ENCODE measurements at places on chromosomes 4 and X. TPM values are rescaled to one million over a fixed set of nuclear protein-coding genes. Genes with fewer than 3 reads are reported as not detected.

- DNase-seq, result no peak
- H3K27ac ChIP-seq, result no peak overlapping the region
- H3K4me1 ChIP-seq, result no peaks in the 10 kb centered on the region
- H3K4me3 ChIP-seq, result no peak overlapping the region
- H3K27me3 ChIP-seq, result no peaks in the 10 kb centered on the region
Measured at GRCh38 chr4:57548856-57549255, 438.7 kb upstream of the IGFBP7 start.

DNA sequence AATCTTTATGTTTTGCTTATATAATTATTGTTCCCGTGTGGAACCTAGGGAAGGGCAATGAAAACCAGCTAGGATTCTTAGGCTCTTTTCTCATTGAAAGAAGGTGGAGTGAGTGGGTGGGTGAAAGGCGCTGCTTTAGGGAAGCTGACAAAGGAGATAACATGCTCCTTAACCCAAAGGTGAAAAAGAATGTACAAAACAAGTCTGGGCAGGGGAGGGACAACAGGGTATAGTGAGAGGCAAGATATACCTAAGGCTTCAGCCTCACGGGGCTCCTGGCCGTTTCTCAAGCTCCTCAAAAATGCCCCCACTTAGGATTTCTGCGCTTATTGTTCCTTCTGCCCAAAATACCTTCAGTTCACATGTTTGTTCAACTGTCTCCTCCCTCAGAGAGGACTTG is 1.8 kb downstream of the SH2D1A start:
- no peak for DNase-seq
- H3K27me3 ChIP-seq, result no peaks in the 10 kb centered on the region
- no peak overlapping the region for H3K27ac ChIP-seq
- H3K4me1 ChIP-seq, result no peaks in the 10 kb centered on the region

DNA sequence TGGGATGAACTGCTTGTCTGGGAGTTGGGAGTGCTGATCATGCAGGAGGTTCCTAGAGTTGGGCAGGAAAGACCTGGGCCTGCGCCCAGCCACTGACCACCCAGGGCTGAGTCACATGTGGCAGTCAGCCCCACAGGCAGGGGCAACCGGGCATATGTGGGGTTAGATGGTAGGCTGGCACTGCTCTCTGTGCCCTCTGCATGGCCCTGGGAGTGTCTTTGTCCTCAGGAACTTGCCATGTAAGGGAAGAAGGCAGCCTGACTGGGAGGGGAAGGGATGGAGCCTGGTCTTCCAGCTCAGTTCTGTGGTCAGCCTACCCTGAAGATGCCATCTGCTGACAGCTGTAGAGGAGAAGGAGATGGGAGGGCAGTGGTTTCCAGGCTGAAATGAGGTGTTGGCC is 70.2 kb upstream of the EFNB1 start:
- DNase-seq, result no peak
- H3K4me1 ChIP-seq, result no peaks in the 10 kb centered on the region
- no peaks in the 10 kb centered on the region for H3K36me3 ChIP-seq
- H3K27me3 ChIP-seq, result peaks cover 75% of the 10 kb centered on the region

DNA sequence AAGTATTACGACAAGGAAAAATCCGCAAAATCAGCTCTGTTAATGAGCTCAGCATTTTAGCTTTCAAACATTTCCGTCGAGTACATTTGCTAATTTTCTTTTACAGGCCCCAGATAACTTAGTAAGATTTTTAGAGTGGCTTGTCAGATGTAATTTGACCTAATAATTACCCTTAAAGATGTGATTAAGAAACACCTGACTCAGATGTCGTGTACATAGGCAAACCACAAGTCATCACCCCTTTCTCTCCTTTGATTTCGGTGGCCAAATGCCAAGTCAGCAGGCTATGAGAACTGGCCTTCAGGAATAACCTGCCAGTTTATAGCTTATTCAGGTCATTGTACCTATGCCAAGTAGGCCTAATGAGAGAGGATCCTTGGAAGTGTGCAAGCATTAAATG is 369.6 kb downstream of the PCDH7 start:
- no peak overlapping the region for H3K27ac ChIP-seq
- peak; percentile 98 for DNase-seq
- no peaks in the 10 kb centered on the region for H3K36me3 ChIP-seq
- peaks cover 10% of the 10 kb centered on the region for H3K4me1 ChIP-seq

DNA sequence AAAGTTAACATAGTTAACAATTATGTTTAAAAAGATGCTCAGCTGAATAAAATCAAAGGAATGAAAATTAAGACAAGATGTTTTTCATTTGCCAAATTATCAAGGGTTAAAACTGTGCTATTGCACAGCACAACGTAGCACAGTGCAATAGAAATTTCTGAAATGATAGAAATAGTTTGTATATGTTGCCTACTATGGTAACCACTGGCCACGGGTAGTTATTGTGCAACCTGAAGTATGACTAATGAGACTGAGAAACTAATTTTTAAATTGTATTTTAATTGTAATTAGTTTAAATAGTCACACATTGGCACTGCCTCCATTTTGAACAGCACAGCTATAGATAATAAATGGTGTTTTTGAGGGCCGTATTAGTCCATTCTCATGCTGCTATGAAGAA is 343.1 kb upstream of the FAM241A start:
- H3K36me3 ChIP-seq, result no peaks in the 10 kb centered on the region
- DNase-seq, result peak; percentile 34
- no peaks in the 10 kb centered on the region for H3K4me1 ChIP-seq
- H3K27me3 ChIP-seq, result peaks cover 64% of the 10 kb centered on the region
- no peak overlapping the region for H3K27ac ChIP-seq

- peaks cover 13% of the 10 kb centered on the region for H3K4me1 ChIP-seq
- no peak for DNase-seq
- H3K27me3 ChIP-seq, result no peaks in the 10 kb centered on the region
- no peak overlapping the region for H3K27ac ChIP-seq
- H3K4me3 ChIP-seq, result peak overlapping the region; percentile 91
Measured at GRCh38 chrX:49164589-49165360, 2.2 kb downstream of the MAGIX start.

- no peak overlapping the region for H3K4me3 ChIP-seq
- peaks cover 22% of the 10 kb centered on the region for H3K36me3 ChIP-seq
- H3K27me3 ChIP-seq, result no peaks in the 10 kb centered on the region
Measured at GRCh38 chr4:73193155-73193554, 65.4 kb downstream of the ANKRD17 start.

DNA sequence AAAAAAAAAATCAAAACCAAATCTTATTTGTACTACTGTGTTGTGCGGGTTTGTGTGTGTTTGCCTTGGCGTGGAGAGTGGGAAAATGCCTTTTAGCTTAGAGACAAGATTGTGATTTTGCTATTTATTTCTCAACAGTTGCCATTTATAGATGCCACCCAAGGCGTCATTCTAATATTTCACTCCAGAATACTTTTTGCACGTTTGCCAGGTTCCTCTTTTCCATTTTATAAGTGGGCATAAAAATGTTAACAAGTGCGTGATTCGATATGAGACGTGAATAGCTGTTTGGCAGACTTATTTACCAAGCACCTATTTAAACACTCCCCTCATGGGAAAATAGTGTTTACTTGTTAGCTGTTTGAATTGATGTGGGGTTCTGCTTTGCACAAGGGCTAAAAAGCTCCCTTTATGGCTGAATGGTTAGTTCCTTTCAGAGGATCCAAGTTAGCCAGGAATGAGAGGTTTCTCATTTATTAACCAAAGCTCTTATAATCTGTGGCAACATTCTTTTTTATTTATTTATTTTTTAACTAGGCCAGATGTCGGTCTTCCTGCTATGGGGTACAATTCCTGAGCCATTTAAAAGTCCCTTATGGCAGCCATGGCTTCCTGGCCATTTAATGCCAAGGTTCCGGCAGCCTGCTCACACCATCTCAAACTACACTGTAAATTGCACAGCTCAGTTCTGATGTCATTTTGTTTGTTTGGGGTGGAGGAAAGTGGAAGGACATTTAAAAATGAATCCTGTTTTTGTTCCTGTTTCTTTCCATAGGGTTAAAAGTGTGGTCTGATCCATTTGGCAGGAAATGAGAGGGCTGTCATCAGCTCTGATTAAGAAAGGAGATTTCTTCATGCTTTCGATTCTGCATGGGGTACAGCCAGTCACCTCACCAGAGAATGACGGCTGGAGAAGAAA is 14.6 kb downstream of the SMIM20 start:
- H3K4me3 ChIP-seq, result no peak overlapping the region
- no peaks in the 10 kb centered on the region for H3K27me3 ChIP-seq
- H3K27ac ChIP-seq, result no peak overlapping the region
- peaks cover 18% of the 10 kb centered on the region for H3K36me3 ChIP-seq
- no peak for DNase-seq

GRCh38 chrX:122187069-122187713 is 996.9 kb upstream of the GRIA3 start:
- no peak overlapping the region for H3K27ac ChIP-seq
- no peaks in the 10 kb centered on the region for H3K27me3 ChIP-seq
- H3K4me3 ChIP-seq, result no peak overlapping the region
- H3K36me3 ChIP-seq, result no peaks in the 10 kb centered on the region
- H3K4me1 ChIP-seq, result no peaks in the 10 kb centered on the region
- no peak for DNase-seq

- no peaks in the 10 kb centered on the region for H3K36me3 ChIP-seq
- H3K27ac ChIP-seq, result no peak overlapping the region
- no peaks in the 10 kb centered on the region for H3K4me1 ChIP-seq
- no peak for DNase-seq
Measured at GRCh38 chr4:5932035-5932568, 39.2 kb upstream of the CRMP1 start.

DNA sequence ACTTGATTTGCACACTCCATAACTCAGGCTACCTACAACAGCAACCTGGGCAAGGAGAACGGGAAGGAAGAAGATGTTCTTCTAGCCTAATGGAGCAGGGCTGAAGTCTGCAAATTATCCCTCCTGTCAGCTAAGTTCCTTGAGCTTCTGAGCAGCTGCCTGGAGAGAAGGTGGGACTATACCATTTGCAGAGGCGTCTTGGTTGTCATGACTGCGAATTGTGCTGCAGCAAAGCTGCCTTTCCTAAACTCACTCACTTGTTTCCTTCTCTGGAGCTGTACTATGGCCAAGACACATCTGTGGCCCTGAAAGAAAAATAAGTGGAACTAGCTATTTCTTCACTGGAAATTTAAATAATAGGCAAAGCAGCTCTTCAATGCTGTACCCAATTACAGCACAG is 682.4 kb upstream of the GRIA3 start:
- no peak overlapping the region for H3K4me3 ChIP-seq
- H3K27ac ChIP-seq, result no peak overlapping the region
- no peaks in the 10 kb centered on the region for H3K27me3 ChIP-seq
- H3K4me1 ChIP-seq, result no peaks in the 10 kb centered on the region
- no peak for DNase-seq
- H3K36me3 ChIP-seq, result no peaks in the 10 kb centered on the region

DNA sequence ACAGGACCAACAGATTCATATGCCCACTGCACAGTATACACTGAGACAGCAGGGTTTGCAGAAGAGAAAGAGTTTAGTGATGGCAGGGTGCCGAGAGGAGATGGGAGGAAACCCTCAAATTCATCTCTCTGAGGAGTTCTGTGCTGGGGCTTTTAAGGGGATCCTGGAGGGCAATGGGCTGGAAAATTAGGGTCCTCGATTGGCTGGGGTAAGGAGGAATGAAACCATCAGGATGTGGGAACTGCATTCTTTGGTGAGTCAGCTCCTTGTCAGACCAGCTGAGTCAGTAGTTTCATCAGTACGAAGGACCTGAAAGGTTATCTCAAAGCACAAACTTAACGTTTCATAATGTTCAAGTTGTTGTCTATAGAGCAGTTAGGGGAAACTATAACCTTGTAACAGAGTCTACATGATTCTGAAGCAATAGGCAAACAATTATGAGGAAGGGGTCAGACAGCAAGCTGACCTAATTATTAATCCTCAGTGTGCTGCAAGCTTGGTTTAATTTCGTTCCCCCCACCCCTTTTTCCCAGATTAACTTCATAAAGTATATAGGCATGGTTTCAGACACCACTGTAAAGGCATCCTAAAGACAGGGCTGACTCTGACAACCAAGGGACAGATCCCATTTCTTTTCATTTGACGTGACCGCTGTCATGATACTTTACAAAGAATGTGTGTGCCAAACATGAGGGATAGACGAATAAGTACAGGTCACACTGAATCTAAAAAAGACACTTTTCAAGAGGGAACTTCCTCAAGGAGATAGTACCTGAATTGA is 1.5 kb upstream of the MSMO1 start:
- peaks cover 22% of the 10 kb centered on the region for H3K4me1 ChIP-seq
- peak; percentile 88 for DNase-seq
- peaks cover 34% of the 10 kb centered on the region for H3K36me3 ChIP-seq
- H3K27me3 ChIP-seq, result no peaks in the 10 kb centered on the region

DNA sequence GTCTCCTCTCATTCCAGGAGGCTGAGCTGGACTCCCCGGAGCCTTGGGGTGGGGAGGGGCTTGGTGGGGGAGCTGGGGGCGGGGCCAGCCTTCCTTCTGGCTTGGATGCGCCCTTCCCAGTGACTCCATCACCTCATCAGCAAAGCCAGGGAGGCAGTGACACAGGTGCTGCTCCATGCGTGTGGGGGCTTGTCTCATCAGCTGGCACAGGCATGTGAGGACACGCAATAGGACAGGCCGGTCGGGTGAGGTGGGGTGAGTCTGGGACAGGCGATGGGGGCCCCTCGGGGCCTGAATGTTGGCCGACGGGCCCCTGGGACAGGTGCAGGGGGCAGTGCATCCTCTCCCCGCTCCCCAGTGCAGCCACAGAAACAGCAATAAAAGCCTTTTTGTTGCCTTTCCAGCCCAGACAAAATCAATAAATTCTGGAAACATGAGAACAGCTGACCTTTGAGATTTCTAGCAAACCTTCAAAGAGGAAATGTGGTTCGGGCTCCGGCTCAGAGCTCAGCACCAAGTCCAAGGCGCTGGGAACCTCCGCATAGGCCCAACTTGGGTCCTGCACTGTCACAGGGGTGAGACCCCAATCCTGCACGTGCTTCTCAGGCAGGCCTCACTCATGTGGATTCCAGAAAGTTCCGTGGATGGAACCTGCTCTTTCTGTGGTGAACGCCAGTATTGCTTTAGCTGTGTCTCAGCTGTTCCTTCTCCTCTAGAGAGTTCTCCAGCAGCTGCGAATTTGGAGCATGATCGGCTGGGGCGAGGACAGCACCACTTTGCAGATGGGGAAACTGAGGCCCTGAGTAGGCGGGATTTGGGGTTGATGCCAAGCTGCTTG is 18.5 kb downstream of the ADRA2C start:
- H3K27ac ChIP-seq, result no peak overlapping the region
- H3K36me3 ChIP-seq, result no peaks in the 10 kb centered on the region
- peaks cover 26% of the 10 kb centered on the region for H3K27me3 ChIP-seq
- DNase-seq, result no peak

DNA sequence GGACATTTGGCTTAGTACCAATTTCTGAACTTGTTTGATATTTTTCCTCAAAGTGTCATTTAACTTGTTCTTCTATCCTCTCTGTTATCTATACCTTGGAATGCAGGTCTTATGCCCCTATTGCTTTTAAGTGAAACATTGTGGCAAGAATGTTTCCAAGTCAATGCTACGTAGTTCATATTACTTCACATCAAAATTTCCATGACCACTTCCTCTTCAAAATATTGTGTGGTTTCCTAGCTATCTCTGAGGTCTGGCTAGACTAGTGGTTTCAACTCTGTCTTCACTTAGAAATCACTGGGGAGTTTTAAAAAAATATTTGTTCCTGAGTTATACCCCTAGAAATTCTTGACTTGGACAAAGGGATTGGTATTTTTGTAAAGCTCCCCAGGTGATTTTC is 20.2 kb upstream of the RASGEF1B start:
- no peak overlapping the region for H3K27ac ChIP-seq
- H3K27me3 ChIP-seq, result no peaks in the 10 kb centered on the region
- H3K4me1 ChIP-seq, result no peaks in the 10 kb centered on the region
- no peaks in the 10 kb centered on the region for H3K36me3 ChIP-seq
- DNase-seq, result no peak

The MAOB gene
- total RNA-seq, result 0.27 TPM

The GAGE12H gene
- total RNA-seq, result not detected

The ERAS gene
- total RNA-seq, result 0.25 TPM

The KIAA1210 gene
- total RNA-seq, result not detected

The ADRA2C gene
- total RNA-seq, result 0.32 TPM

The RBM47 gene
- 1.8 TPM for total RNA-seq
